ENCODE measurements at places on chromosomes 2 and 18.
A peak's percentile ranks its signal among the peaks of the same experiment; 100 is the strongest.

DNA sequence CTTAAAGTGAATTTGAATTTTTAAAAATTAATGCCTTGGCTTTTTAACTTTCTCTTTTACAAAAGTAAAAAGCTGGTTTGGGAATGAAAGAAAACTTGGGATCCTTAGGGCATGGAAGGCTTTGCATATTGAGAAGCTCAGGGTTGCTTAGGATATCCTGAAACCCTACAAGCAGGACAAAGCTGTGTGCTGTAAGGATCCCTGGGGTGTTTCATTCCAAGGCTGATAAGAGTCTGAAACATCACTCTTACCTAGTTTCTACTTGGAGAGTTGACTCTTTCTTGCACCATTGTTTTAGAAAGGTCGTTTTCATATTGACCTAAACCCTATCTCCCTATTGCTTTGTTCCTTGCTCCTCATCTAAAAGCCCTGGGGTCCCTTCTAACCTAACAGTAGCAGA lies 325.9 kb upstream of the NT5C1B start:
- DNase-seq, result no peak

DNA sequence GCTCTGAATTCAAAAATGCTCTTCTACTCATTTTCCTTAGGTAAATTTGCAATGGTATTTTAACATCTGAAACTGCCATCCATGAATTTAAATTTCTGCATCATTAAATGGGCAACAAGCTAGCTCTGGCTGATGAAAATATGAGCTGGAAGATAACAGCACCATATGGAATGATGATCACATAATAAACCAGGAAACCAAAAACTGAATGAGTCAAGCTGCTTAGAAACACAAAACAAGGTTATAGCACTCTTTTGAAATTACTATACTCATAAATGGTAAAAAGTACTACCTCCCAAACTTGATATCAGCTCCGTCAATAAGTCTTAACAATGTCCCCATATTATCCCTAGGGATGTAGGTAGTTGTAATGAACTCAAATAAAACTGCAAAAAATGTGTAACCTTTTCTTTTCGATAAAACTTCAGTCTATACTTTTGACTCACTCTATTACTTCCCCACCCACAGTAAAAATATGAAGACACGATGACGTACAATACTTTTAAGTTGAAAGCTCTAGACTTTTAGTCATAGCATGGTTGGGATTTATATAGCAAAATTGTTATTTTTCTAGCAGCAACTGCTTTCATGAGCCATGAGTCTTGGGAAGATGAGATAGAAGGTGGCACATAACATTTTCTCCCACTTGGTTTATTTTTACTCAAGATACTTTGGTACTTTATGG lies 396.7 kb downstream of the CDH2 start:
- no peak for DNase-seq

- no peak for DNase-seq
Observed at GRCh38 chr18:2956056-2956455, 56.9 kb downstream of the LPIN2 start.

DNA sequence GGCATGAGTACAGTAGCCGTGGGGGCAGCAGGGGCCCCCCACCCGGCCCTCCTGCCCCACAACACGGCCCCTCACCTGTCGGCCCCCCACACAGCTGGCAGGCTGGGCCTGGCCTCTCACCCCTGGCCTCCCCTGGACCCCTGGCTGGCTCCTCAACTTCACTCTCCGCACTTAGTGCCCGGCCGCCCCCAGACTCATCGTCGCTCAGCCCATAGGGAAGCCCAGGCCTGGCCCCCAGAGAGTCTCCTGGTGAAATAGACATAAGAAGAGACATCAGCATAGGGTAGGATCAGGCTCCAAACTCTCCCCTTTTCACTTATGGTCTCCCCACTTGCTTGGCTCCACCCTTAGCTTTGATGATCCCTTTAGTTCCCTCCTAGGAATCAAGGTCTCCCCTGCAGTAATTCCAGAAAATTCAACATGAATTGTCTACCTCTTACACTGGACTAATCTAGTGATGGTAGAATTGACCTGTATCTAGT lies 1.7 kb downstream of the ZNF513 start:
- DNase-seq, result no peak

DNA sequence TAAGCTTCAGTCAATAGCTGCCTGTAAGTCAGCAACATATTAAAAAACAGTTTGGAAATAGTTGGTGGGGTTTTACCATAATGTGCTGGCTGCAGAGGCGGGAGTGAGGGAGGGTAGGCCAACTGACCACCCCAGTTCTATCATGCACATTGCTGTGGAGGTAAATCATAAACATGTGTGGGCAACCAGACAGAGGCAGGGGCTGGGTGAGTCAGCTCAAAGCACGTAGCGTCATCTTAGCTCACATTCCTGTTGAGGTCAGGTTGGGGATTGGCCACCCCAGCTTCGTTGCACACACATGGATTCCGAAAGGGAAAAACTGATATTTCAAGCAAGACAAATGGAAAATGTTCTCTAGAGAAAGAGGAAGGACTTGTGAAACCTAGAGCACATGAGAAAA lies 19.5 kb downstream of the GPR45 start:
- no peak for DNase-seq

DNA sequence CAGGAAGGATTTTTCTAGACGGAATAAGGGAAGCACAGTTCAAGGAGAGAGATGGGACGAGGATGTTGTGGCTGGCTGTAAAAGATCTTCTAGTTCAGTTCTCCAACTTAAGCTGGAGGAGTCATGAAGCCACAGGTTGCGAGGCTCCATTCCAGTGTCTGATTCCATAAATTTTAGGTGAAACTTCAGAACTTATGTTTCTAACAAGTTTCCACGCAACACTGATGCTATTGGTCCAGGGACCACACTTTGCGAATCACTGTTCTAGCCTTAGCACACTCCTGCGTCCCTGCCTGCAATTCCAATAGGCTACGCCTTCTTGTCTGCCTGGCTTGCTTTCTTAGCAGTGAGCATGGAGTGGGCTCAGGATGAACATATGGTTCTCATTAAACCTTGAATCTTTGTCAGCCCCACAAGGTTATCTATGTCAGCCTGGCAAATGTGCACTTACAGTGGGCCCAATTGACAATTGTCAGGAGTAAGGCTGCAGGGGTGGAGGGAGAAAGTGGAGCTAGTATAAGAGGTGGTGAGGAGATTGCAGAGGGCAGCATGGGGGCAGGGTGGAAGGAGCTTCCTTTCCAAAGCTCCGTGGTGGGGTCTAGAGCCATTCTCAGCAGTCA lies 438.1 kb upstream of the ST6GAL2 start:
- no peak for DNase-seq

DNA sequence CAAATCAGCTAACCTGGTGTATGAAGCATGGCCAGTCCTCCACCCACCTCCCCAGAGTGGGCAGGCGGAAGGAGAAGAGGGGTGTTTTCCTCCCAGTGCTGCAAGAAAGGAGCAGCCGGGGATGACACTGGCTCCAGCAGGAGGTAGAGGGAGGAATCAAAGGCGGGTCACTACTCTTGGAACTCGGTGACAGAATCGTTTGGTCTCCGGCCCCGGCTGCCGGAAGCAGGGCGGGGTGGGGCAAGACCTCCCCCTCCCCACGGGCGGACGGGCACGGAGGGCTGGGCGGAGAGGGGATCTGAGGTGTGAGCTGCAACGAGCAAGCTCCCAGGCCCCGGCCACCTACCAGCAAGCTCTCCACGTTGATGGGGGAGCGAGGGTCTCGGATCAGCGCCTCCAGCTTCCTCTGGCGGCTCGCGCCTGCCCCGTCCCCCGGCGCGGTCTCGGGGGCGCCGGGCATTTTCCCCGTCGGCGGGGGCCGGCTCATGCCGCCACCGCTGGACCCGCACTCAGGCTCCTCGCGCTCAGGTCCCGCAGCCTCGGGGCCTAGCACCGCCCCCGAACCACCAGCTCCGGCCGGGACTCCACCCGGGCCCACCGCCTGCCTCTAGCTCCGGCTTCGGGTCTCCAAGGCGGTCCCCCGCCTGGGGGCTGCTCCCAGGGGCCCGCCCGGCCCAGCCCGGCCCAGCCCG lies 640 bp downstream of the ROCK2 start:
- no peak for DNase-seq

DNA sequence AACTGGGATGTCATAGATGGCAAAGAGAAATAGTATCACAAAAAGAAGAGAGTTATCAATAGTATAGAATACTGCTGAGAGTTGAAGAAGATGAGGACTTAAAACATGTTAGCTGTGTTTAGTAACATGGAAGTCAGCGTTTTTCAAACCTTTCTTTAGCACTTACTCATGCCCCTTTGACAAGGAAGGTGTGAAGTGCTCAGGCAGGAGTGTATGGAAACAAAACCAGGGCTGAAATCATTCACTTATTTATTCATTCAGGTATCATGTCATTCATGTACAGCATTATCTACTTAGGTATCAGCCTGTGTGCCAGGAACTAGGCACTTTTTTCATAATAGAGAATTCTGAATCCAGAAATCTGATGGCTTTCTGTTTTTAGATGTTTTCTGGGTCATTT lies 27.2 kb downstream of the CD28 start:
- no peak for DNase-seq

GRCh38 chr2:102271844-102272243 lies 39.5 kb upstream of the IL1RL1 start:
- no peak for DNase-seq

- no peak for DNase-seq
Observed at GRCh38 chr2:137706786-137707613, 257.3 kb upstream of the HNMT start.

GRCh38 chr2:213187833-213188532 lies 36.6 kb upstream of the IKZF2 start:
- DNase-seq, result no peak

- DNase-seq, result no peak
Observed at GRCh38 chr2:38074058-38074763, 1.7 kb downstream of the CYP1B1 start.

DNA sequence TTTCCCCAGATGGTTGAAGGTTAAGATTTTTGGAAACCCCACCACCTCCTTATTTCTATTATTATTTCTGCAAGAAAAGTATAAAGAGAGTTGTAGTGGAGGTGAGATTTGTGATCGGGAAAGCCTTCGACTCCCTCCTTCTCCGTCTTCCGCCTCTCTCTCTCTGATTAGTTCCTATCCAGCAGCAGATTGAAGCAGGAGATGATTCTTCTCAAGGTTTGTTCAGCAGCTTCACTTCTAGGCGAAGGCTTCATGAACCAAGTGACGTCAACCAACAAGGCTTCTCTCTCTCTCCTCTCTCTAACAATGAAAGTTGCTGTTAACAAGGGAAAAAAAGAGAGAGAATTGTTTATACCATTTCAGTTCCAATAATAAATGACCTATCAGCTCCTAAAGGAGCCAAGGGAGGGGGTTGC lies at the start of gene BAZ2B:
BAZ2B (minus strand) TSS at position 263 of the 416 bp plus-strand sequence. CDS start 137,829 bp downstream, outside the sequence.
- peak; percentile 64 for DNase-seq

DNA sequence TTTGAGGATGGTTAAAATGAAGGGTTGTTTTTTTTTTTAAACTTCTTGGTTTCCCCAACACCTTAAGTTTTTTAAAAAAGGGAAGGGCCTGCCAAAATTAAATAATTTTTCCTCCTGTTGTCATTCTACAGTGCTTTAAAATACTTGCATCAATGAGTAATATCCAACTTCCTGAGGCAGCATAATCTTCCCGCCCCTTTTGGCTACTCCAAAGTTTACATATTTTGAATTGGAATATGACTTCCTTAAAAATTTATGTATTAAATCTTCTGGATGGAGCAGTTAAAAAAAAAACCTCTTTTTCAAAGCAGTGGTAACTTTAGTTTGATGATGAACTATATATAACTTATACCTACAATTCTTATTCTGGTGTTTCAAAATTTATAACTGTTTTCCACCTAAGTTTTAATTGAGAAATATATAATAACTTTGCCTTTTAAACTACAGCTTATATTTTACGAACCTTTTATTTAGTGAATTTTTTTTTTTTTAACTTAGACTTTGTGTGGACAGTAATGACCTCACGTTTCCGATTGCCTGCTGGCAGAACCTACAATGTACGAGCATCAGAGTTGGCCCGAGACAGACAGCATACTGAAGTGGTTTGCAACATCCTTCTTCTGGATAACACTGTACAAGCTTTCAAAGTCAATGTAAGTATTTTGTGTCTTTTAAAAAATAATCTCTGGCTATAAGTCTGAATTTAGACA lies 49.8 kb downstream of the PTPN4 start:
- DNase-seq, result peak; percentile 77

GRCh38 chr2:216620786-216621185 lies 12.4 kb upstream of the IGFBP2 start:
- no peak for DNase-seq

DNA sequence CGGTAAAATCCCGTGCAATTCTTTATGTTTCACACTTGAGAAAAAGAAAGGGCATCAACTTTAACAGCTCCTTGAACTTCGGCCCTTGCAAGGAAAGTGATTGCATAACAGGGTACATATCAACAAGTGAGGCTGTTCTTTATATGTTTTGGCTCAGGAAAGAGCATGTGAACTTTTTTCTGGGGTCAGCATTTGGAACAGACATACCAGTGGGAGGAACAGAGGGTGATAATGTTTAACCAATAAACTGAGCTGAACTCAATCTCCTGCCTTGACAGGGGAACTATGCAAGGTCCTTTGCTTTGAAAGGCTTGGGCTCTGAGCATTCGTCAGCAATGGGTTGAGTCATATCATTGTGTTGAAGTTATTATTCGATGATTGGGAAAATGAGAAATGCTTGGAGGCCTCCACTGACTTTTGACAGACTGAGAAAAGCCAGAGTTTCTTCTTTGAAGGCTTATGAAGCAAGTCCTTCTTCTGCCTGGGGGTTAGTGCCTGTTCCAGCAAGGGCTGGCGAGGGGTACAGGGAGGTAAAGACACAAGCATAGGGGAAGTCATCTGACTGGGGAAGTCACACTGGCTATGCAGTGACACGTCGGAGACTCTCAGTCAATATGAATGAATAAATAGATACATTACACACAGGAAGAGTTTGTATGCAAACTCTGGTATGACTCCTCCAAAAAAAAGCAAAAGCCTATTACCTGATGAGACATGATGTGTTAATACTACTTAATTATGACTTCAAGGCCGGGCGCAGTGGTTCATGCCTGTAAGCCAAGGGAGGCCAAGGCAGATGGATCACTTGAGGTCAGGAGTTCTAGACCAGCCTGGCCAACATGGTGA lies 57.2 kb downstream of the CYB5A start:
- no peak for DNase-seq

DNA sequence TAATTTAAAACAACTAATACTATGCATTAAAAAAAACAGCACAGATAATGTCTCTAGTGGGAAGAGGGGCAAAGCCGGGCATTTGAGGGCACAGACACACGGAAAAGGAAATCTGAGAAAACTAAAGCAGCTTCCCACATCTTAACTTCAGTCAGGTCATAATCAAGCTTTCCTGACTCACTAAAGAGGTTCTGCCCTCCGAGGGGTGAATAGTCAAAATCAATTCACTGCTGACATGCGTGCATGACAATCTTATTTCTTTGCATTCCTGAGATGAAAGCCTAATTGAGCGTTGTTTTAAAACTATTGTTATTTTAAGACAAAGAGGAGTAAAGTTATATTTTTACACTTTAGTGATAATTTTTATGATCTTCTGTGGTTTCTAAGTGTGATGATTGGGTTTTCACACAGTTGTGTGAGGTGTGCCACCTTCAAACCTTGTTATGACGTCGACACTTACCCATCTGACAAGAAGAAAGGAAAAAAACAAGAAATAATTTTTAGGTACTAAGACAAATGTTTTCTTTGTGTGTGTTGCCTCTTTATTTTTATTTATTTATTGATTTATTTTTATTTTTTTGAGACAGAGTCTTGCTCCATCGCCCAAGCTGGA lies 90.9 kb downstream of the GATA6 start:
- no peak for DNase-seq

GRCh38 chr2:212708355-212708754 lies 169.8 kb upstream of the ERBB4 start:
- DNase-seq, result no peak

Measured in pulmonary artery endothelial cell (primary cell).